Stimulated activated CD4-positive, alpha-beta T cell treated with anti-CD3 and anti-CD28 coated beads, Interleukin-4, amount 100 ng/mL, for 4 hours (primary cell): ENCODE measurements at places on chromosomes 12 and 14.

- no peak for DNase-seq
Observed at GRCh38 chr14:56338674-56339073, 220.5 kb downstream of the PELI2 start.

- DNase-seq, result no peak
Observed at GRCh38 chr14:94483071-94483451, 7.1 kb upstream of the SERPINA9 start.

DNA sequence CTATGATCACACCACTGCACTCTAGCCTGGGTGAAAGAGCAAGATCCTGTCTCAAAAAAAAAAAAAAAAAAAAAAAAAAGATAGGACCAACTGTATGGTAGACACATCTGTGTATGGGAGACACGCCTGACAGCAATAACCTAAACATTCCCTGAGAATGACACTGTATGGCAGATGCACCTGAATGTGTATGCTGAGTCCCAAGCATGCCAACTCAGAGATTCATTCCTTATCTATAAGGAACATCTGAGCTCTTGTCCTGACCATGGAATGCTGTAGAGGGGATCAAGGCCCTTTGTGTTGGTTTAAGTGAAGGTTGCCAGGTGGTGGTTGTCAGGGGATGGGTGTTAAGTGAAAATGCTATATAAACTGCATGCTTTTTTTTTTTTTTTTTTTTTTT is 19.2 kb upstream of the LGALS3 start:
- no peak for DNase-seq

DNA sequence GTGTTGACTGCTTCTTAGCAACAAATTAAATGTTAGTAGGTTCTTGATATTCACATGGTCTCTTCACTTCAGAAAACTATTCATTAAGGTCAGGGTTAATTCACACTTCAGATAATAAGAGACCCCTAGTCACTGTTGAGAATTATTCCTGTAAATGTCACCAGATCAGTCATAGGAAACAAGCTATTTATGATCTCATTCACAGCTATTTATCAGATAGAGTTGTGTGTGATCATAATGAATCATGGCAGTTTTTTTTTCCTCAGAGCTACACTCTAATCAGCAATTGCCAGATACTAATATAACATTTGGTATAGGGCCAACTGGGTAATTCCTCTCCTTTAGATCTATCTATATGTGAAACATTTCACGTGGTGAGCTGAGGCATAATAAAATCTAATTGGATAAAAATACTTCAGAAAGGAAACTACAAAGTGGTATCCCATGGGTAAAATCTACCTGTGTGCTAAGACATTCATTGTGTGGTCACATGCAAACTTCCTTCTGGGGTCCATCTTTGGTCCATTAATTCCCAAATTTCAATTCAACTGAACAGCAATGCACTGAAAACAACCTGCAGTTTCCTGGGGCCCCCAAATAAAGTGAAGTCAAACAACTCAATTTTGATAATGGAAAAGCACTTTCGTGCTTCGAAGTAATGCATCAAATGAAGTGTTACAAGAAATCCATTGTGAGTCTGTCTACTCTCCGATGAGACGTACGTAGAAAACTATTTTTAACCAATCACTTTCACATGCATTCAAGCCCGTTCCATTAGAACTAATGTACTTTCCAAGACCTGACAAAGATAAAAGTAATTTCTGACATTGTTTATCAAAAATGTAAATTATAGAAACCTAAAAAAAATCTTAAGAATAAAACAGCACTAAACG is 197.0 kb downstream of the ACSS3 start:
- no peak for DNase-seq

GRCh38 chr12:93011100-93011499 is 82.0 kb upstream of the EEA1 start:
- no peak for DNase-seq

GRCh38 chr12:65685514-65685913 is 138.8 kb upstream of the HMGA2 start:
- no peak for DNase-seq

GRCh38 chr12:113485330-113485729 is 13.7 kb upstream of the LHX5 start:
- no peak for DNase-seq

GRCh38 chr12:9106067-9106466 is 9.7 kb downstream of the A2M start:
- DNase-seq, result no peak

GRCh38 chr12:81461163-81461562 is 298.0 kb downstream of the PPFIA2 start:
- DNase-seq, result no peak

DNA sequence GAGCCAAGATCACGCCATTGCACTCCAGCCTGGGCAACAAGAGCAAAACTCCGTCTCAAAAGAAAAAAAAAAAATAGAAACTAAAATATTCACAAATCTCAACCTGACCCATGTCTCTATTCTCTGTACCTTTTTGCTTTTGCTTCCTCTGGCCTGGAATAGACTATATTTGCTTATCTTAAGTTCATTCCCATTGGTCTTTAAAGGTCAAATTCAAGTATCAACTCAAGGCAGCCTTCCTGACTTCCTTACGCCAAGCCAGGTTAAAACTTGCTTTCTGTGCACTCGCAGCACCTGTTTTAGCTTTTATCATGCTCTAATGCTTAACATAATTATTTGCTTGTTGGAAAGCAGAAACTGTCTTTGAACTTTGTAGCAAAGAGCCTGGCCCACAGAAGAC is 14.8 kb downstream of the PYM1 start:
- DNase-seq, result no peak

GRCh38 chr14:21978184-21978998 is 304.8 kb upstream of the OR4E1 start:
- DNase-seq, result peak; percentile 37

DNA sequence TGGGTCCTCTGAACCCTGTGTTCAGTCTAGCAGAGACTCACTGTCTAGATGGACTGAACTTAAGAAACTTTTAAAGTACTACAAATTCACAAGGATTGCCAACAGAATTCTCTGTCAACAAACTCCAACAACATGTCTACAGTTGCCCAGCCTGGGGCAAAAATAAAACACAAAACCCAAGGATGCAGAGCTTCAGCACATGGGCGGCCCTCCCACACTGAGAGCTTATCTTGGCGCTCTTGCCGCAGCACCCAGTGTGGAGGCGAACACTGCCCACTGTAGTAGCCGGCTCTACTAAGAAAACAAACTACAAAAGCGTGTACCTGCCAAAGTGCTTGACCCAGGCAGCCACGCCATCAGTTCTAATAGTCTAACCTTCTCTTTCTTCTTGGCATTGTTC is 66.7 kb downstream of the PTPN21 start:
- no peak for DNase-seq

- no peak for DNase-seq
Observed at GRCh38 chr12:11623382-11623781, 26.1 kb upstream of the ETV6 start.

- DNase-seq, result no peak
Observed at GRCh38 chr14:47778631-47779030, 103.2 kb upstream of the MDGA2 start.

GRCh38 chr12:9793779-9794395 is 33.2 kb upstream of the CD69 start:
- DNase-seq, result no peak

GRCh38 chr12:29706311-29706710 is 77.4 kb downstream of the TMTC1 start:
- DNase-seq, result no peak

- no peak for DNase-seq
Observed at GRCh38 chr12:131459773-131460365, 251.0 kb upstream of the SFSWAP start.

- DNase-seq, result no peak
Observed at GRCh38 chr12:115790526-115790925, 487.0 kb downstream of the MED13L start.

GRCh38 chr14:83559721-83560120 is 1970.2 kb upstream of the FLRT2 start:
- no peak for DNase-seq

GRCh38 chr12:26231470-26231869 is 36.1 kb downstream of the SSPN start:
- DNase-seq, result no peak

GRCh38 chr12:116026346-116026745 is 251.1 kb downstream of the MED13L start:
- no peak for DNase-seq

DNA sequence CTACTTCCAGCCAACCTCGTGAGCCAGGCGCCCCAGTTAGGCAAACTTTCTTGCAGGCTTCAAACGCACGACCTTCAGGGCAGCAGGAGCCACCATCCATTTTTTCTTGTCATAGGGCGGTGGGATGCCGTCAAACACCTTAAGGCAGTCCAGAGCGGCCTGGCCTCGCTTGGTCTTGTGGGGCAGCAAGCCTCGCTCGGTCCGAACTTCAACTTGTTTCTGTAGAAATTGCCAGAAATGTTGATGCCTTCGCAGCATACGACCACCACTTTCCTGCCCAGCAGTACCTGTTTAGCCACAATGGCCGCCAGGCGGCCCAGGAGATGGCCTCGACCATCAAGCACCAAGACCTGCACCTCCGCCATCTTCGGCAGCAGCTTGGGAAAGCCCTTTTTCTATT is 474.7 kb downstream of the MDGA2 start:
- DNase-seq, result no peak

- no peak for DNase-seq
Observed at GRCh38 chr12:93582351-93582750, 9.9 kb downstream of the SOCS2 start.

- no peak for DNase-seq
Observed at GRCh38 chr14:72600551-72601330, 293.2 kb downstream of the DPF3 start.

- no peak for DNase-seq
Observed at GRCh38 chr14:85531141-85531586, 1.2 kb downstream of the FLRT2 start.

GRCh38 chr14:23104591-23105347 is at the start of gene CIROP:
CIROP (minus strand) TSS chr14:23104989; CDS start chr14:23104920, 69 bp downstream.
- no peak for DNase-seq

DNA sequence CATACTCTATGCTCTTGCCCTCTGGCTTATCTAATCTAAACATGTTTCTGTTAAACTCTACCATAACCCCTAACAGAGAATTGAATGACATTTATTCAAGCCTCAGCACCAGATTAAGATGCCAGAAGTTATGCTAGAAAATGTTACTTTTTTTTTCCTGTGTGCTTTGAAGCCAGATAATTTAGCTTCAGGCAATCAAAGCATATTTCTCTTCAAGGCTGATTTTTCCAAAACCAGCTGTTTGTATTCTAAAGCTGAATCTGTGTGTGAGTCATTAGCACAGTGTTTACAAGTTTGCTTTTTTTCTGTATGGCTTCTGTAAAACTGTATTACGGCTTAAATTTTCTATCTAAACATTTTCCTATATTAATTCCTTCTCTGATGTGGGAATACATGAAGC is 326.1 kb downstream of the FSCB start:
- DNase-seq, result no peak

- DNase-seq, result no peak
Observed at GRCh38 chr12:90152897-90153624, 444.4 kb upstream of the ATP2B1 start.

- DNase-seq, result no peak
Observed at GRCh38 chr12:66971816-66972215, 292.9 kb upstream of the GRIP1 start.

- DNase-seq, result no peak
Observed at GRCh38 chr14:105919458-105920150, 393.2 kb downstream of the TMEM121 start.

DNA sequence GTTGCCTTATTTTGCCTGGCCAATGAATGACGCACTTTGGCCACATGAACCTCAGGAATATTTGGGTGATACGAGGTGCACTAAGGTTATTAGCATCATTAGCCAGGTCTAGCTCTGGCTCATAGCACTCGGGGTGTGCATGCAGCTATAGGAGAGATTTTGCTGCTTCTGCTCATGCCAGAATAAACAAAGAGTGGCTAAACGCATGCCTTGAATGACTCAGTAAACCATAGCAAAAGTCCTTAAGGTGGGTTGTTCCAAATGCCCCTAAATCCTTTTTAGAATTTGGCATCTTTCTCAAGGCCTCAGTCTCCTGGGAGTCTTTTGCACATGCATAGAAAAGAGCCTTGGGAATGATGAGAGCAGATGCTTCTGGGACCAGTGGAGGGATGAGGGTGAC is 343.7 kb upstream of the FKBP4 start:
- DNase-seq, result no peak

DNA sequence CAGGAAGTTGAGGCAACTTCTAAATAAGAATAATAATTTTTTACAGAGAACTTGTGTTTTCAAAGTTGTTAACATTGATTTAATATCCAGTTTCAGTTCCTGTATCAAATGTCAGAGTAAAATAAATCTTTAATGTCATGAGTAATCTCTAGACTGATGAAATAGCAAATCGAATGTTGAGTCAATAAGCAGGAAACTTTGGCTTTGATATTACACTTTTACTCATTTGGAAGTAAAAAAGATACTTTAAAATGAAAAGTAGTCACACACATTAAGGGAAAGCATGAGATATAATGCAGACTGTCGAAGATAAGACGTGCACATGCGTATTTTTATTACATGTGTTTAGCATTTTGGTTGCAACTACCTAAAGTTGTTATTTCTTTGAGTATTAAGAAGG is 78.2 kb upstream of the PTGDR start:
- no peak for DNase-seq

GRCh38 chr12:57549203-57549908 is 488 bp upstream of the KIF5A start:
- no peak for DNase-seq

DNA sequence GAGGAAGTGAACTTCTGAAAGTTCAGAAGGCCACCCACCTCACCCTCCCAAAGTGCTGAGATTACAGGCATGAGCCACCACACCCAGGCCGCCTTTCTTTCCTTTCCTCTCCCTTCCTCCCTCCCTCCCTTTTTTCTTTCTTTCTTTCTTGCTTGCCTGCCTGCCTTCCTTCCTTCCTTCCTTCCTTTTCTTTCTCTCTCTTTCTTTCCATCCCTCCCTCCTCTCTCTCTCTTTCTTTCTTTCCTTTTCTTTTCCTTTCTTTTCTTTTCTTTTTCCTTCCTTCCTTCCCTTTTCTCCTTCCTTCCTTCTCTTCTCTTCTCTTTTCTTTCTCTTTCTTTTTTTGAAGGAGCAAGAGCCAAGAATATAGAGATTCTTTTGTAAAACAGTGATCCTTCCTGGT is 208.3 kb upstream of the HMGA2 start:
- no peak for DNase-seq

DNA sequence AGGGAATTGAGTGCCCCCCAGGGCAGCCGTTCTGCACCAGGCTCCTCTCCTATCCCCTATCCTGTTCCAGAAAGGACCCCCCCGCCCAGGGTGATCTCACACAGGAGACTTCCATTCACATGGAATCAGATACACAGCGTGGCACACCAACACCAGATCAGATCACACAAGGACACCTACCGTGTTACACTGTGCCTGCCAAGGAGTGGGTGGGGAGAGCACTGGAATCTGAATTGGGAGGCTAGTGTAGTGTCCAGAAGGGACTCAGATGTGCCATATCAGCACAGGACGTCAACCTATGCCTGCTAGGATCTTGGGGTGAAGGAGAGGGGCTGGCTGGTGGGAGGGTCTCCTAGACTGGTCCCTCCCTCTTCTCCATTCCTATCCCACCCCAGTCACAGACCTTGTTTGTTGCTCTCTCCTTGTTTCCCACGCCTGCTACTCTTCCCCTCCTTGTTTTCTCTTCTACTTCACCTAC is 2.3 kb downstream of the PTMS start:
- no peak for DNase-seq

- peak; percentile 3 for DNase-seq
Observed at GRCh38 chr12:81758421-81759189, 545 bp downstream of the PPFIA2 start.

GRCh38 chr12:24776861-24777260 is 172.0 kb downstream of the BCAT1 start:
- DNase-seq, result no peak
